ENCODE measurements at places on chromosomes 12 and 14.

DNA sequence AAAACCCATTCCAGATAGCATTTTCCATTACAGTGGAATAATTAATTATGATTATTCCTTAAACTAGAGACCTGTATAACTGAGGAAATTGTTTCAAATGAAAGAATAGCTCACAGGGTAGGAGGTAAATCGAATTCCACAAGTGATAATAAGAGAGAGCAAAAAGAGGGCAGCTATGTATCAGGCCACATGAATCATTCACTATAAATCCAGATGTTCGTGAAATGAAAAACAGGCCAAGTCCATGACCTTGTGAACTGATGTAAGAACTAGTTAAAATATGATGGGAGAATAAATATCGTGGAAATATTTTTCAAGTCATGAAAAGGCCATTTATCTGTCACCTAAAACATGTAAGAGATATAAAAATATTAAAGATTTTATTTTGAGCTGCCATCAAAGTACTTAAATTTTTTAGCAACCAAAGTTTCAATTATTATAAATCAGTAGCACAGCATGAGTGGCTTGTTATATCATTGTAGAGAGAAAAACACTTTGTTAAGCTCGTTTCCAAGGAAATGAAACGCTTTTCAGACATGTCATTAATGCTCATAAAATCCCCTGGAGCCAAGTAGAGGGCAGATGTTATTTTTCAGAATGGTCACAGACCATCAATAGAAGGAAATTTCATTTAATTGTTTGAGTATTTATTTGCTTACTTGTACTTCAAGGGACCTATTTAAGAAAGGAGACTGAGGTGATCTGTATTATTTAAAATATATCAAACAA is 120.6 kb upstream of the CDKN3 start:
- DNase-seq: no peak

DNA sequence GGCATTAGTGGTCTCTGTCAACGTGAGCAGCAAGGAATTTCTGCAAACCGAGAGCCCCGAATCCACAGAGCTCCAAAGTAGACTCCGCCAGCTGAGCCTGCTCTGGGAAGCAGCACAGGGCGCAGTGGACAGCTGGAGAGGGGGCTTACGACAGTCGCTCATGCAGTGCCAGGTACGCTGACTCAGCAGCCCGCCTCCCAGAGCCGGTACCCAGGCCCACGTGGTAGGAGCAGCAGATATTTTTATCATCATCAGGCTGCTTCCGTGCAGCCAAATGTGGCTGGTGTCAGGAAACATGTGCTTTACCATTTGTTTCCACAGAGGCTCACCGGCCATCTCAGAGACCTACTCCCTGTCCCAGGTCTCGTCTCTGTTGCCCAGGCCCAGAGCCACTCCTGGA is 73.7 kb downstream of the ESR2 start:
- no peak for DNase-seq

DNA sequence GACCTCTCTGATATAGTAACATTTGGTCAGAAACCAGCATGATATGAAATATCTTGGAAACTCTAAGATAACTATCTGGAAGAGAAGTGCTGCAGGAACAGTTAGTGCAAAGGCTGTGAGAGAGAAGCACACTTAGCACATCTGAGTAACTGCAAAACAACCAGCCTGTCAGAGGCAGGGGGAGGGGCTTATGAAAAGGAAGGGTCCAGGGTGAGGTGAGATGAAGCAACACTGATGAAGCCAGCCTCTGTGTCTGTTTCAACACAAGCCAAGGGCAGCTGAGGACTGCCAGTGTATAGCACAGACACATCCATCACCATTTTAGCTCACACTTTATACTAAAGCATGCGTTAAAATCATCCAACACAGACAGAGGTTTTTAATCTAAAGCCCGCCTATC is 37.4 kb upstream of the OVCH1 start:
- DNase-seq: no peak

DNA sequence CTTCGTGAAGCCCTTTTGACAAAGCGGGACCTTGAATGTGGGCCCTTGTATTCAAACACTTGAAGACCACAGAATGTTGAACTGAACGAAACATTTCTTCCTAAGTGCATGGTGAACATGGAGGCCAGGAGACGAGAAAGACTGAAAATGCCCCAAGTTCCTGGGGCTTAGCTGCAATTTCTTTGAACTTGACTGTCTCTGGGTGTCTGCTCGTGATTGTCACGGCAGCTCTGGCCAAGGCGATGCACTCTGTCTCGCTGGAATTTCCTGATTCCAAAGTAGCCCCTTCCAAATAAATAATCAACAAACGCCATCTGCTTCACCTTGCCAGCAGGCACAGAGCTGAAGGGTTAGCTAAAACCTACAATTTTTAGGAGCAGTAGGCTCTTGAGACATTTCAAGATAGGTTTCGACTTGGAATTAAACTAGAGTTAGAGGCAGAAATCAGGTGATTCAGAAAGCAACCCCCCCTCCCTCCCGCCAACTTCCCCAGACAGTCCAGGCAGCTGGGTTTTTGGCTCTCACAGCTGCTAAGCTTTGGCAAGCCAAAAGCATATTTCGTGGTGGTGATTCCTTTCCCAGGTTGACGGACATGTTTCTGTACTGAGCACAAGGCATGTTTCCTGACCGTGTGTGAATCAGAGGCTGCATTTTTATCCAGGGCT is 13.5 kb upstream of the IRF2BPL start:
- DNase-seq: no peak

- no peak for DNase-seq
Observed at GRCh38 chr12:54641089-54641488, 6.4 kb upstream of the LACRT start.

DNA sequence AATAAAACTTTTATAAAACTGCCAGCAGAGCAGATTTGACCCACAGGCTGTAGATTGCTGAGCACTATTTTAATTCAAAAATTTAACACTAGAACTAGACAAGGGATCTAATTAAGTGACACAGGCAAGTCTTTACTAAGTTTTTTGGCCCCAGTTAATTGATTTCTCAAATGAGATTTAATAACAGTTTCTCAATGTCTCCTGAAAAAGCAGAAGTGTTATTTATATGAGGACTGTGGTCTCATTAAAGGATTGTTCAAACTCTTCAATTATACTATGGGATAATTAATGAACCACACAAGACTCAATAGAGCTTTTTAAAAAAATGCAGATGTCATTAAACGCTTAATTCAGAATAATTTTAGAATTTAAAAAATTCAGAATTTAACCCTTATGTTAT is 1.9 kb downstream of the HEATR5A start:
- no peak for DNase-seq

- DNase-seq: no peak
Observed at GRCh38 chr12:3523058-3523457, 32.1 kb downstream of the PRMT8 start.

DNA sequence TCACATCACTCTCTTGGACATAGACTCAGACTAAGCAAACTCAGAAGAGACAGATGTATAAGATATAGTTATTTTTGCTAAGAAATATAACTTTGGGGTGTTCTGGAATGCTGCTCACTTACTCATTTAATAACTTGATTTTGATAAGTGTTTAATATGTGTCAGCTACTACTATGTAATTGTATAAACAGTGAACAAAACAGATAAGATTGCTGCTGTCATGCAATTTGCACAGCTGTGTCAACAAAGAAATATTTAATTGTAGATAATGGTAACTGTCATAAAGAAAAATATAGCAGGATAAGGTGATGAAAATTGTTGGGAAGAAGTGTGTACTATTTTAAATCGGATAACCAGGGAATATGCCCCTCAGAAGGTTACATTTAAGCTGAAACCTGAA is 84.1 kb upstream of the ZDHHC17 start:
- DNase-seq: no peak

DNA sequence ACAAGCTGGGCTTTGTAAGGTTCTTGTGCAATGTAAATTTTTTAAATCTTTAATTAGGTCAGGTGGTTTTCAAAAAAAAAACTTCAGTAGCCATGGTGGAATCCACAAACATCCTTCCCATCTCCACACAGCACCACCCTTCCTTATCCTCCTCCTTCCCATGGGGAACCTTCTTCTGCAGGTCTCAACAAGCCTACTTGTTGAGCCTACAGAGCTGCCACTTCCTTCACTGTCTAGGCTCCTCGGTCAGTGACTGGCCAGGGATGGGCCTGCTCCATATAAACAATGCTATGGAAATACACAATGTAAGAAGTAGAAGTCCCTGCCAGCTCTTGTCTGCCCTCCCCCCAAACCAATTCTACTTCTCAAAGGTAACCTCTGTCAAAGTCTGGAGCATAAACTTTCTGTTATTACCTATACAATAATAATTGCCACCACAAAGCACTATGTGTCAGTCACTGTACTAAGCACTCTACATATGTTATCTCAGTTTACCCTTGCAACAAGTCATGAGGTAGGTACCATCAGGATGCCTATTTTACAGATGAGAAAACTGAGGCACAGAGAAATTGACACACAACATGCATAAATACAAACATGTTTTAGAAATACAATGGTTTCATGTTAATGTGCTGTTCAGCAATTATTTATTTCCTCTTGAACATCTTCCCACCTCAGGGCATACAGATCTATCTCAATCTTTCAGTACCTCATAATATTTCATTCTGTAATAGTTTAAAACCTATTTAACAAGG is 17.4 kb downstream of the LIMA1 start:
- no peak for DNase-seq

GRCh38 chr12:3263939-3264922 is 187.1 kb downstream of the TSPAN9 start:
- no peak for DNase-seq

DNA sequence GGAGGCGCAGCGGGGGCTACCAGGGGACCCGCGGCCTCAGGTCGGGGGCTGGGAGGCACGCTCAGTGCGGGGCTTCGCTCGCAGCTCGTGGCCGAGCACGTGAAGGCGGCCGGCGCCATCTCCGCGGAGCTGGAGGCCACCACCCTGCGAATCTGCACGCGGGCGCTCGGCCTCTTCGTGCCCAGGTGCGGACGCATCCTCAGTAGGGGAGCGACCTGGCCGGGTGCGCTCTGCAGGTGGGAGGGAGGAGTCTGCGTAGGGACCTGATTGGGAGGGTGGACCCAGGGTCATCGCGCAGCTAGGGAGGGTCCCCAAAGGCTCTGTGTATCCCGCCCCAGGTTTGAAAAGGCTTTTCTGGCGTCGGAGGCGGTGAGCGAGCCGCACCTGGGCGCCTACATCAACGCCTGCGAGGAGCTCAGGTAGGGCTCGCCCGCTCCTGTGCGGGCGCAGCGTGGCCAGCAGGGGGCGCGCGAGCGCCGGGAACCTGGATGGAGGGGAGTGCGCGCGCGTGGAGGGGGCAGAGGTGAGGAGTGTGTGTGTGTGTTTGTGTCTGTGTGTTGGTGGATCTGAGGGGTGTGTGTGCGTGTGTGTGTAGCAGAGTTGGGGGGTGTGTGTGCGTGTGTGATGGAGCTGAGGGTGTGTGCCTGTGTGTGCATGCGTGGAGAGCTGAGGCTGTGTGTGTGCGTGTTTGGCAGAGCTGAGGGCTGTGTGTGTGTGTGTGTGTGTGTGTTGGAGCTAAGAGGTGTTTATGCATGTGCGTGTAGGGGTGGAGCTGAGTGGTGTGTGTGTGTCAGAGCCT is 10.3 kb downstream of the EXOC3L4 start:
- DNase-seq: no peak

DNA sequence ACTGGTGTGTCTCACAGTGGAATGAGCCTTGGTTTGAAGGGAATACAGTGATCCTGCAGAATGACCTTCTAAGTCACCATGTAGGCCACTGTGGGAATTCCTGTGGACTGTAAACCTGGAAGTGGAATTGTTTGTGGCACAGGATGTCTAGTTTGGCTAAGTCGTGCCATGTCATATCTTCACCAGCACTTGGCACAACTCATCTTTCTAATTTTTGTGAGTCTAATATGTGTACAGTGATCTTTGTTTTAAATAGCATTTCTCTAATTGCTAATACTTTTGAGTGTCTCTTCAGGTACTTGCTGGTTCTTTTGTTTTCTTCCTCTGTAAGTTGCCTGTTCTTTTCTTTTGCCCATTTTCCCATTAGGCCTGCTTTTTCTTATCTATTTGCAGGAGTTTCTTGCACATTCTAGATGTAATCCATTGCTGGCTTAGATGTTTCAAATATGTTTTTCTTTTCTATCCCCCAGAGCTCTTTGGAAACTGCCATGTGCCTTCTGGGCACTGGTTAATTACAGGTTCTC is 112.7 kb downstream of the VRK1 start:
- no peak for DNase-seq

DNA sequence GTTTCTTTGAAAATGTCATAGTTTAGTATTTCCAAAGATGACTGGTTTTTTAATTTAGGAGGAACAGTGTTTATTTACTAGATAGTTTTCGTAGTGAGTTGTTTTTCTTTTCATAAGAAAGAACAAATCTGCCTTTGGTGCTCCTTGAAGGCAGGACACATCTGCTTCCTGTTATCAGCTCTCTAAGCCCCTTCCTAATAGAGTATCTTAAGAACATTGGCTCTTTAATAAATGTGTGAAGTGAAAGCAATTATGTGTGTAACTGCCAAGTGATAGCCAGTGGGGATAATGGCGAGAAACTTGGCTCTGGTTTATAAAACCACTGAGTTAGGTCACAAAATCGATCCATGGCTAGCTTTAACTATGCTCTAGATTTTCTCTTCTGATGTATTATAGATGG is 23.5 kb upstream of the PPFIBP1 start:
- DNase-seq: no peak

DNA sequence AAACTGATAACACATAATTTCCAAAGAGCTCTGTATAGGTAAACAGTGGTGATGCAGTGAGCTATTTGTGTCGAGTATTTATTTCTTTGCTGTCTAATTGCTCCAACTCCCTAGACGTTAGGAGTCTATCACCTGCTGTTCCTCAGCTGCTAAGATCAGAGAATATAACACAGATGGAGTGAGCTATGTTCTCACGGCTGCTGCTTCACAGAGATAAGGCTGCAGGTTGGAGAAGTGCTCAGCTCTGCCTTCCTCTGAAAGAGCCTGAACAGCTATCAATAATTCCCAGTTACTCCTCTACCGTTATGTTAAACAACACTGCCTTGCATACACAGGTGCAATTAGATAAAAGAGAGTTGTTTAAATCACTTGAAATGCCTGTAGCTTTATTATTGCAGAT is 103.2 kb upstream of the MDGA2 start:
- DNase-seq: no peak

GRCh38 chr14:80956102-80956501 is 681 bp downstream of the TSHR start:
- DNase-seq: no peak

DNA sequence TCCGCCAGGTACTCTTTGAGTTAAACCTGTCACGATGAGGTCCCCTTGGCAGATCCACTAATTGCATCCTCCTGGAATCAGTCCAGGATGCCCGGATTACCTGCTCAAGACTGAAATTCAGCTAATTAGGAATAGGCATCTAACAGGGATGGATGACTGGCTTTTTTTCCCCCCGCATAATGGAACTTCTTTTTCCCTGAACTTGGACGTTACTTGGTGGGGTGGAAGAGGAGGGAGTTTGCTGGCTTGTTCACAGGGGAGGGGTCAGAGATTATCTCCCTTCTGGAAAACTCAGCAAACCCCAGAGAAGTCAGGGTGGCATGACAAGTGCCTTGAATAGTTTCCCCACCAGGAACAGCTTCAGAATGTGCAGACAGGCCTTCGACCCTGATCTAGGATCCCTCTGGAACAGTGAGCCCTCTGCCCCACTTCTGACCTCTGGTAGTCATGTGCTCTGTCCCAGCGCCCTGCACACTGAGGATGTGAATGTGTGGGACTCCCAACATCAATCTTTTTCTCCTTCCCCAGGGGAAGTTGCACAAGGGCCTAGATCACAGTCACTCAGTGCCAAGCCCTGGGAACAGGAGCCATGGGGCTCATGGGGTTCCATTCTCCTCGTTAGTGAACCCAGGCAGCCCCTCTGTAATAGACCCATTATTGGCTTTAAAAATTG is 142.5 kb downstream of the SMOC1 start:
- DNase-seq: no peak

GRCh38 chr12:126974779-126975178 is 1292.2 kb upstream of the TMEM132C start:
- no peak for DNase-seq

GRCh38 chr14:97866664-97867063 is 1069.5 kb downstream of the VRK1 start:
- no peak for DNase-seq

Data from keratinocyte (primary cell).